Hematopoietic multipotent progenitor cell treated with erythropoietin and hydrocortisone succinate and interleukin-3 and kit ligand, for 6 days (in vitro differentiated cells): ENCODE measurements at places on chromosomes 5 and 9.

- DNase-seq, result no peak
These were observed 205.8 kb upstream of the KIF2A start for GRCh38 chr5:62100201-62100600.

- no peak for DNase-seq
These were observed 289.6 kb upstream of the SGCD start for GRCh38 chr5:156037151-156037909.

DNA sequence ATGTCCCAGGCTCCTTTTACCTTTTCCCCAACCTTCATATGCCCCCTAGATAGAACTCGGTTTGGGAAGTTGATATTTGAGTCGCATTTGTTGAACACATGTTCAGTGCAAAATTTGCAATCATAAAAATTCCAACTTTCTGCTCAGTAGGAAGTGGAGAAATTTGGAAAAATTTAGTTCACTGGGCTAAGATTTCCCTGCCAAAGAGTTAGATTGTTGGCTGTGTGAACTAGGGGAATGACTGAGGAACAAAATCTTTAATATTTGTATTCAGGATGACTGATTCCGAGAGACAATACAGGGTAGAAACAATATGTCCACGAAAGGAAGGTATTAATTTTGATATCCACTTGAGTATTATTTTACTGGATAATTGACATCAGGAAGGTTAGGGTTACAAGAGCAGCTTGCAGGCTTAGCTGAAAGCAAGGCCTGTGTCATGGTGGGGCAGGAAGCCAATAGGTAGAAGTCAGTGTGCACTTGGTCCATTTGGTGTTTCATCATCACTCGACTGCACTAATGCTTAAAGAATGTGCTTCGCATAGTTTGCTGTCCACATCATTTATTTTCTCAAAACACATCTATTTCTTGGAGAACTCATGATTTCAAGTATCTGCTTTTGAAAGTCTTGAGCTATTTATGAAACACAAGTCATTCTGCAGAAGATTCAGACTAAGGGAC lies 59.4 kb upstream of the GNA14 start:
- no peak for DNase-seq

DNA sequence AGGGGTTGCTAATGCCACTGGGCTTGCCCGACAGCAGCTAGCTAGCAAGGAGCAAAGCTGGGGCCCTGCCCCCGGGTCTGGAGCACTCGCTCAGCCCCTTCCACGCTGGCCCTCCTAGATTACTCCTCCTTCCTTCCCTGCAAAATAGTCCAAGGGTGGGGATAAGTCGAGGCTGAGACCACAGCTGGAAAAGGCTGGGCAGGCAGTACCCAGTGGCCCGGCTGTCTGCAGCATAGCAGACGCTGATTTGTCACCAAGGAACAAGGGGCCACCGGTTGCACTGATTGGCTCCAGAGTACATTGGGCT lies 73.9 kb downstream of the ADAMTS2 start:
- no peak for DNase-seq

DNA sequence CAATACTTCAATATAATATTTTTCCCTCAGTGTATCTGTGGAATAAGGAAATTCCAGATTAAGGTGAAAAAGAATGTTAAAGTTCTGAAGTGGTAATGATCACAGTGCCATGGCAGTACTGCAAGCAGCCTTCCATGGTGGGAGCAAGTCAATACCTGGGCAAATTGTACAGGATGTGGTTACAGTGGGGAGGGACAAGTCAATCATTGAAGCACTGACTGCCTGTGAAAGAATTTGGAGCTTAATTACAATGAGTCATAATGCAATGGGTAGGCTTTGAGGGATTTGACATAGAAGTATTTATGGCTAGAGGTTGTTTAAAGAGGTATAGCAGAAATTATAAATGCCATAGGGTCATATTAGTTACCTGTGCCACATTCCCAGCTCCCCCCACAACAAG lies 786.5 kb upstream of the ACO1 start:
- no peak for DNase-seq

DNA sequence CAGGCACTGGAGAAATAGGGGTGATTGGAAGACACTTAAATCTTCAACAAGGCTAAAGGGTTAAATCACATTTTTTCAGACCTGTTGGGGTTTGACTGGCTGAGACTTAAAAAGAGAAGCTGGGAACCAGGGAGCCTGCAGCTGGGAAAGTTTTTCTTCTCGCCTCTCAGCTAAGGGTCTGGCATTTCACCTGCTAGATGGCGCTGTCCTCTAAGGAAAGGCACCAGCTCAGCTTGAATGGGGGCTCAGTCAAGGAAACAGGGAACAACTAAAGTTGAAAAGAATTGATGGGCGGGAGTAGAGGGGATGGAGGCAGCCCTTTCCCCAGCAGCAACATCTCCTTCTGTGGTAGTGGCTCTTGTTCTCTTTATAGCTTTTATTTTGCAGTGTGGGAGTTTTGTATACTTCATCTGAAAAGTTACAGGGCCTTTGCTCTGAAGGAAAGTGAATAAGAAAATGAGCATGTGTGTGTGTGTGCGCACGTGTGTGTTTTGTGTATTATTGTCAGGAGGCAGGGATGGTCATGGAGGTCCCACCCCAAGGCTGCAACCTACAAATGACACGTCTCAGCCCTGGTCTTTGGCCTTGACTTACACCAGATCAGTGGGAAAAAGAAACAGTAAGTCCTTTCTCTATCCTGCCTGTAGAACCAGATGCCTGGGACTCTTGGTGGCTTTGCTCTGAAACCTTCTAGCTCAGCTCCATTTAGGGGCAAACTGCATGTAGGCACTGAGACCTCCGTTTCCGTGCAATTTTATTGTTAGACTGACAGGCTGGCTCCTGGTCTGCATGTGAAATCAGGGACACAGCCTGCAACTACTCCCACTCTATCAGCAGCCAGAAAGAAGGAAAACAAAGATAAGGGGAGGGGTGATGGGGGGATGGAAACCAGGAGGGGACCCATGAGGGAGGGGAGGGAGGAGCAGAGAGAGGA lies 316.2 kb upstream of the CLINT1 start:
- peak; percentile 75 for DNase-seq

- DNase-seq, result no peak
These were observed 807 bp upstream of the PLGRKT start for GRCh38 chr9:5438301-5439162.

GRCh38 chr5:123645024-123645603 lies 133.1 kb downstream of the CSNK1G3 start:
- DNase-seq, result no peak

- DNase-seq, result no peak
These were observed at the start of gene PTGER4 for GRCh38 chr5:40679913-40680681. Gene PTGER4 (plus strand): TSS chr5:40679915. CDS start chr5:40680994, 1,079 bp downstream.

DNA sequence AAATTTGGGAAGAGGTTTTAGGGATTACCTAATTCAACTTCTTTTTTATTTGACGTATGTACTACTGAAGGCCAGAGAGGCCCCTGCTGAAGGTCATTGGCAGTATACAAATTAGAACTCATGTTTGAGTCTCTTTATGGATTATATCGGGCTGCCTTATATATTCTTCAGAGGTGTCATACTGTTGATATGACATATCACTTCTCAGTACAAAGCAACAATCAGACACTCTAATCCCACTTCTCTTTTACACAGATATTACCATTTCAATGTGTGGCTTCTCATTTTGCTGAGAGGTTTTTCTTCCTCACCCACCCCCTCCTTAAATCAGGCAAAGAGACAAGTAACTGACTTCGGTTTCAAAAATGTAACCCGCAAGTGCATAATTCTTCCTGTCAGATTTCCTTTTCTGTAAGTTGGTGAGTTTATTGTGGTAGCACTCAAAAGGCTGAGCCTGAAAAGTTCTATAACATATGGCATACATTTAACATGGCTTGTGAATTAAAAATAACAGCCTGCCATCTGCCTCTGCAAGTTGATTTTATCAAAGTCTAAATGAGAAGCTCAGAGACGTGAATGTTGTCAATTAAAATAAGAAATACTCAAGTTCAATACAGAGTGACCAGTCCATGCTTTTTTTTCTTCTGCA lies 163.6 kb upstream of the RORB start:
- DNase-seq, result peak; percentile 26

GRCh38 chr9:17021387-17021970 lies 113.4 kb upstream of the CNTLN start:
- no peak for DNase-seq

DNA sequence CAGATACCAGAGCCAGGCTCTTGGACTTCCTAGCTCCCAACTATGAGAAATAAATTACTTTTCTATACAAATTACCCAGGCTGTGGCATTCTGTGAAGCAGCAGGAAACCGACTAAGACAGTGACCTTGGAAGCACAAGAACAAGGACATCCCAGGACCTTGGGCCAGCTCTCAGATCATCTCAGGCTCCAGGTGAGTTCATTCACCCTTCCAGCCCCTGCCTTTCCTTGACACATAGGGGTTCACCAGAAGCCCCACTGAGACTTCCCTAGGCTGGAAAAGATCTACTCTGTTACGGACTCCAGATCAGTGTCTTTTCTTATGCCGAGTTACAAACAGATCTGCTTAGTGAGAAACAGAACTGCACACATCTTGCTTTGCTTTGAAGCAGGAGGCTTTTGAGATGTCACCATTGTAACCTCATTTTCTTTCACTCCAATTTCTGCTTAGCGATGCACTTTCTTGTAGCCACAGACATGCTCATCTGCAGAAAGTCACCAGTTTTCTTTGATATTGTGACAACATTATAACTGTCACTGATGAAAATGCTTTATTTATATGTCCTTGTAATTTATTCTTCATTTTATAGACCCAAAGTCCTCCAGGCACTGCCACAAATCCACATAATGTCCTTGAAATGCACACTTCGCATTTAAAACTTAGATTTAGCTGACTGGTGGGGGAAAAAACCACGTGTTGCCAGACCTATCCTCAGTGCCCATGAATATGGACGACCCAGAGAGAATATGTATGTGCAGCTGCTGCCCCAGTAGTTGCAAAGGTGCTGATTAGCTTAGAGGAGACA lies 8.1 kb downstream of the CD180 start:
- DNase-seq, result no peak

DNA sequence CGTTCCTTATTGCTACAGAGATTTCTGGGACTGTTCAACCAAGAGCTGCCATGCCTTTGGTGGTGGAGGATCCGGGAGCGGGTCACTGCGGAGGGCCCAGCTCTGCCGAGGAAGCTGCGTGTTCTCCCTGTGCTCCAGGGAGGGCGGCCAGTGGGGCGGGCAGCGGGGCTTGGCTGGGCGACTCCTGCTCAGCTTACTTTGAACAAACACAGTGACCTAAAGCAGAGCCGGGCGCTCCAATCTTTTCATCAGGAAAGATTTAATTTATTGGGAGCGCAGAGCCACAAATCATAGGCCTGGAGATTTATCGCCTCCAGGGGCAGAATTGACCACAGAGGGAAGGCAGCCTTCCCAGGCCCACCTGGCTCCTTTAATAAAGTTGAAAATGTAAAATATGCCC lies 27.7 kb downstream of the LHX3 start:
- no peak for DNase-seq

GRCh38 chr9:16809912-16810610 lies 60.4 kb downstream of the BNC2 start:
- no peak for DNase-seq
